CD4-positive, alpha-beta T cell treated with Interleukin-12 subunit alpha and Interleukin-12 subunit beta, for 1 hour (primary cell): ENCODE measurements at places on chromosomes 16 and 17.

- DNase-seq: no peak
These were observed 9.4 kb upstream of the MYL4 start for GRCh38 chr17:47199627-47200324.

- no peak for DNase-seq
These were observed 5.7 kb upstream of the BANP start for GRCh38 chr16:87945351-87946042.

GRCh38 chr16:49362230-49362629 is 11.4 kb upstream of the C16orf78 start:
- no peak for DNase-seq

DNA sequence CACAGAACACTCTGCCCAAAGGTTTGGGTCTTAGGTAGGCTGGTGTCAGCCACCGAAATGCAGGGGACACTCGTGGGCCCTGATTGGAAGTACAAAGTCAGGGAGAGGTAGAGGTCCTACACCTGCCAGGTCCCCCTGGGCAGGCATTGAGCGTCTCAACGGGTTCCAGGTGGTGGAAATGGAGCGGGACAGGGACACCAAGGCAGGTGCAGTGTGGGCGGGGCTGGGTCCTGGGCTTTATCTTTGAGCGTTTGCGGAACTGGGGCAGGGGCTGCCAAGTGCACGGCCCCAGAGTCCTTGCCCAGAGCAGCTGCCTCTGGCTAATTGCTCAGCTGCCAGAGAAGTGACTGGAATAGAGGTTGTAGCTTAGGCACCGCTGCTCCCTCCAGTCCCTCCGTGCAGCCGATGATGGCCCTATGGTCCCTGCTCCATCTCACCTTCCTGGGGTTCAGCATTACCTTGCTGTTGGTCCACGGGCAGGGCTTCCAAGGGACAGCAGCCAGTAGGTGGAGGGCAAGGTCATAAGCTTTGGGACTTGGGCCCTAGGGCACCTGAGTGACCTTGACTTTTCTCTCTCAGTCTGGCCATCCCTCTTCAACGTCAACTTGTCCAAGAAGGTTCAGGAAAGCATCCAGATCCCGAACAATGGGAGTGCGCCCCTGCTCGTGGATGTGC is at the start of gene ZACN:
TSS of gene ZACN (plus strand) at position 323 of the 675 bp plus-strand sequence. CDS start at position 406, 83 bp downstream.
- no peak for DNase-seq

DNA sequence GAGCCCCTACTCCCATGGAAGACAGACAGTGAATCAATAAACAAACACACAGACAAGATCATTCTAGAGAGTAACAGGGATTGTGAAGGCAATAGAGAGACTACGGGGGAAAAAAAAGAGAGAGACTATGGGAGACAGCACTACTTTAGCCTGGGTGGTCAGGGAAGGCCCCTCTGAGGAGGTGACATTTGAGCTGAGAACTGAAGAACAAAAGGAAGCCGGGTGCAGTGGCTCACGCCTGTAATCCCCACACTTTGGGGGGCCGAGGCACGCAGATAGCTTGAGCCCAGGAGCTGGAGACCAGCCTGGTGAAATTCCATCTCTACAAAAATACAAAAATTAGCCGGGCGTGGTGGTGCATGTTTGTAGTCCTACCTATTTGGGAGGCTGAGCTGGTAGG is 29.2 kb downstream of the SALL1 start:
- DNase-seq: no peak

DNA sequence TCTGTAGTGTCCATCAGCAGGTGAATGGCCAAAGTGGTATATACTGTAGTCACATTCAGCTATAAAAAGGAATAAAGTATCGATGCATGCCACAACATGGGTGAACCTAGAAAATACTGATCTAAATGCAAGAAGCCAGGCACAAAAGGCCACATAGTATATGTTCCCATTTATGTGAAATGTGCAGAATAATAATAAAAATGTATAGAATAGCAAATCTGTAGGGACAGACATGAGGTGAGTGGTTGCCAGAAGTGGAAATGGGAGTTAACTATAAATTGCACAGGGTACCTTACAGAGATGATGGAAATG is 23.1 kb downstream of the DBNDD1 start:
- DNase-seq: no peak

DNA sequence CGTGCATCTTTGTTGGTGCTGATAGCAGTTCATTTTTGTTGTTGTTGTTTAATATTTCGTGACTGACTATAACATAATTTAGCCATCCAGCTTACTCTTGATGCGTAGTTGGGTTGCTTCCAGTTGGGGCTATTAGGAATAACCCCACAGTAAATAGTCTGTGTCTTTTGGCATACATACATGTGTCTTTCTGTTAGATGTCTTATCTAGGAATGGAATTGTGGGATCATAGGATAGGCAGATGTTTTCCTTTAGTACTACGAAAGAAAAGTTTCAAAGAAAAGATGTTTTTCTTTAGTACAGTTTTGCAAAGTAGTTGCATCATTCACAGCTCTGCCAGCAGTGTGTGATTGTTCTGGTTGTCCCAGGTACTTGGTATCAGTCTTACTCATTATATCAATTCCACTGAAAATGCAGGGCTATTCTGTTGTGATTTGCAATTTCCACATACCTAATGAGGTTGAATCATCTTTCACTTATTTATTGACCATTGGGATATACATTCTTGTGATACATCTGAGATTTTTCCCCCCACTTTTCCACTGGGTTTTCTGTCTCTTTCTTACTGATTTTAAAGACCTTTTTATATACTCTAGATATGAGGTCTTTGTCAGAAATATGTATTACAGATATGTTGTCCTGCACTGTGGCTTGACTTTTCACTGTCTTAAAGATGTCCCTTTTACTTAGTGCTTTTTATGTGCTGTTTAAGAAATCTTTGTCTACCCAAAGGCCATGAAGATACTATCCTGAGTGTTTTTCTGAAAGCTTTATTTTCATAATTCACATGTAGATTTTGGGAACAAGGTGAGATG is 173.3 kb downstream of the MRTFB start:
- DNase-seq: no peak

DNA sequence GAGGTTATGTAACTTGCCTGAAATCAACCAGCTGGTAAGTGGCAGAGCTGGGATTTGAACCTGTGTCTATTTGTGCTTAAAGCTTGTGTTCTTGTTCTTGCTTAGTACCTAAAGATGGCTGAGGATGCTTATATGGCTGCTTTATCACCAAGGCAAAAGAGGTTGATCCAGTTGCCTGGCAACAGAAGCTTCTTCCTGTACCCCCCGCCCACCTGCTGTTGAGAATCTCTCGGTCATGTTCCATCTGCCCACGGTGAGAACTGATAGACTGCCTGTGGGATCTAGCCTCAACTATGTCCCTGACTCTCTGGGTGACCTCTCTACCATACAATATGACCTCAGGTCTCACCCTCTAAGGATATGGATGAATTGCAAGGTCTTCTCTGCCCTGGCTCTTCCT is 60.7 kb downstream of the ABCC6 start:
- DNase-seq: no peak

GRCh38 chr17:82218349-82219075 is 5.9 kb upstream of the CCDC57 start:
- DNase-seq: no peak

GRCh38 chr16:2234813-2235170 is 1.5 kb upstream of the DNASE1L2 start:
- DNase-seq: no peak

GRCh38 chr17:46818929-46819859 is 702 bp upstream of the WNT3 start:
- DNase-seq: no peak

GRCh38 chr16:633336-634050 is 2.6 kb downstream of the METTL26 start:
- no peak for DNase-seq

DNA sequence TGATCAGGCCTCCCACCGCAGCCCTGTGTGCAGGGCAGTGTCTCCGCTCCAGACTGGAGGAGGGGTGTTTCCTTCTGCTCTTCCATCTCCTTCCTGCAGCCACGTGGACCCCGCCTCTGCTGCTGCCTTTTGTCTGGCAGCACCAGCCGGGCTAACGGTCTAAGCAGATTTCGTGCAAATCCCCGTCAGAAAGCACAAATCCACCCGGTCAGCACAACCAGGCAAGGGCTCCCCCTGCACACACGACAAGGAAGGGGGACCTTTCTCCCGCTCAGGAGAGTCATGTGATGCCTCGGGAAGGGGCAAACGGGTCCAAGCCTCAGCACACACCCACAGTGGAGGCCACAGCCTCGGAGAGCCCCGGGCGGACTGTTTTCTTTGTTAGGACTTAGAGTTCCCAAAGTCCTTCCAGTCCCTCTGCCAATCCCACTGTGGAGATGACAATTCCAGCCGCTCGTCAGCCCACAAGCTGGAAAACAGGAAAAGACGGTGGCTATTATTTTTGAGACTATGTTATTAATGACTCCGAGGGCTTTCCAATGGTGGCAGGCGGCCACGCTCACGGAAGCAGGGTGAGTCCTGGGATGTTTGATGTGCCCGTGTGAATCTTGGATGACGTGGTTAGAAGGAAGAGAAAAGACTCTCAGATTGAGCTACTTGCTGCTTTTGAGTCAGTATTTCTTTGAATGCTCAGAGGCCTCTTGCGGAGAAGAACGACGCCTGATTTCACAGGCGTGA is 22.5 kb upstream of the MEAK7 start:
- DNase-seq: no peak

DNA sequence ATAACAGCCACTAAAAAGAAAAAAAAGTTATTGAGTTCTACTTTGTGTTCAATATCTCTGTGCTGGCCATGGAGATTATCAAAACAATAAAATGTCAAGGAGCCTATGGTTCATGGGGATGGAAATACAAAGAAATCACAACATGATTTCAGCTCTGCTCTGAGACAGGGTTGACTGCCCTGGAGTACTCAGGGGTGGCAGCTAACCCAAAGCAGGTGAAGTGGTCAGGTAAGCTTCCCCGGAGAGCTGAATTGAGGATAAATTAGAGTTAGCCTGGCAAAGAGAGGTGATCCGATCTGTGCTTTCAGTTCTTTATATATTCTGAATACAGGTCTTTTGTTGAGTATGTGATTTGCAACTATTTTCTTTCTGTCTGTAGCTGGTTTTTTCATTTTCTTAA is 119.3 kb upstream of the TMEM97 start:
- DNase-seq: no peak

- no peak for DNase-seq
These were observed 22.9 kb upstream of the PECAM1 start for GRCh38 chr17:64413513-64413912.

DNA sequence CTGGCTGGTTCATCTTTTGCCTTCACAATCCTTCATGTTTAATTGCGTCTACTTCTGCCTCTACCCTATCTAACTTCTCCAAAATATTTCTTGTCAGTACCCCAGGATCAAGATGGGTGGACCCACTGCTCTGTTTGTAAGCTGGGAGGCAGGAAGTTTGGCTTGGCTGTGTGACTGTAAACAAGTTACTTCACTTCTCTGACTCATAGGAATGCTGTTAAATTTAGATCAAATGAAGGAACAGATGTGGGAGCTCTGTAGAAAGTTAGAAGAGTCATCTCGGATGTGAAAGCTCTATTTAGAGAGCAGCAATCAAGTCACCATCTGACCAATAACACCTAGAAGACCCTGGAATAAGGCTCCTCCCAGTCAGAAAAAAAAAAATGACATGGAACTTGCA is 55.2 kb upstream of the MRTFB start:
- DNase-seq: no peak

- DNase-seq: no peak
These were observed 21.4 kb downstream of the ADORA2B start for GRCh38 chr17:15966183-15966878.

GRCh38 chr16:85981826-85982562 is 83.0 kb downstream of the IRF8 start:
- DNase-seq: no peak

GRCh38 chr16:81436386-81436785 is 8.2 kb upstream of the CMIP start:
- DNase-seq: no peak

DNA sequence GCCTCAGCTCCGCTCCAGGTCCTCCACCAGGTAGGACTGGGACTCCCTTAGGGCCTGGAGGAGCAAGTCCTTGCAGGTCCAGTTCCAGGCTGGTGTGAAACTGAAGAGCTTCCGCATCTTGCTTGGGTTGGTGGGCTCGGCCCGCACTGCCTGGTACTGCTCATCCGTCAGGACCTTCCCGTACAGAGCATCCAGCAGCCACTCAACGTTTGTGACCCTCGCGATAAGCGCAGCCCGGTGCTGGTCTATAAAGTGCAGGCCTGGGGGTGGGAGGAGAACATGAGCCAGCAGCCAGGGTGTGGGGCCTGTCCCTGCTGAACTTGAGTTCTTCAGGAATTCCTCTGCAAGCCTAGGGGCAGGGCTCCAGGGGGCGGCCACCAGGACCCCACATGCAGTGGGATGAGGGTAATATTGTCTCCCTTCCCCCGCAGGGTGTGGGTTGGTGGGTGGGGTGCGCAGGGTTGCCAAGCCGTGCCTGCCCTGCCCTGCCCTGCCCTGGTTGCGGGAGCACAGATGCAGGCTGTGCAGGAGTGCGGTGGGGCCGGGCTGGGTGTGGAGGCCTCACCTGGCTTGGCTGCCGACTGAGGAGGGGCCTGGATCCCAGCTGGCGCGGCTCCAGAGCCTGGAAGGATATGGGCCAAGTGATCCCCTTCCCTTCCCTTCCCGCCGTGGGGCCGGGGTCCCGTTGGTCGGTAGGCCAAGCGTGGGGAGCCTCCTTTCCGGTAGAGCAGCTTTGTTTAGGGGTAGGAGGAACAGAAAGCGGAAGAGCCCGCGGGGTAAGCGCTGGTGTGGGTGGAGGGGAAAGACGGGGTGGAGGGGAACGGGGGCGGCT is 762 bp downstream of the PYCARD start:
- peak; percentile 45 for DNase-seq
